ENCODE measurements at places on chromosomes 7 and 10.
A peak's percentile ranks its signal among the peaks of the same experiment; 100 is the strongest.

DNA sequence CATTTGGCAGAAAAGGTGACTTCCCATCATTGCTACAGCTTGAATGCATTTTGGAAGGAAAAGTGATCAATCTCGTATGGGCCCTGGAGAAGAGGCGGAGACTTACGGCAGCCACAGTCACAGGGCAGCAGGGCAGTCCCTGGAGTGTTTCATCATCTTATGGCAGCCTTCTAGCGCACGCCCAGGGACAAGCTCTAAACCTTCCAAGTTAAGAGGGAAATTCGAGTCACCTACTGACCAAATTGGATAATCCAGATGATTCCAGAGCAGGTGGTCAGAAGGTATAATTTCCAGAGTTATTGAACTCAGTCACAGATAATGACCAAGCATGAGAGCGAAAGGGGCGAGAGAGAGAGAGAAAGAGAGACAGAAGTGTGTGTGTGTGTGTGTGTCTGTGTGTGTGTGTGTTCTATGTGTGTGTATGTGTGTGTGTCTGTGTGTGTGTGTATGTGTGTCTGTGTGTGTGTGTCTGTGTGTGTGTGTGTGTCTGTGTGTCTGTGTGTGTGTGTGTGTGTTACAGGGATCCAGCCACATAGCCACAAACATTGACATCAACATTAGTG, 123.7 kb upstream of the ADAM12 start:
- DNase-seq: no peak

DNA sequence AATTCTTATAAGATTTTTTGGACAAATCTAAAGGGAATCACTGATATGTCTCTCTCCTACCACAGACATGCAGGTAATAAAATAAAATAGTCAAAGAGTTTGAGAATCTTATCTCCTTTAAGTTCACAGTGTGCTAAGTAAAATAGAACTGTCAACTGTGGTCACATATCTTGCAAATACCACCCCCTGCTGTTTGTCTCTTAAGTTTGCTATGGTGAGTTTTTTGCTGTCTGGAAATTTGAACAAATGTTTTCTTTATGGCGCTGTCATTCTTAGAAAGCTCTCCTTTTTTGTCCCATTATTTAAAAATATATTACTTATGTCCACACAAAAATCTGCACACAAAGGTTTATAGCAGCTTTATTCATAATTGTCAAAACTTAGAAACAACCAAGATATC, 19.6 kb downstream of the GIMAP5 start:
- DNase-seq: no peak

DNA sequence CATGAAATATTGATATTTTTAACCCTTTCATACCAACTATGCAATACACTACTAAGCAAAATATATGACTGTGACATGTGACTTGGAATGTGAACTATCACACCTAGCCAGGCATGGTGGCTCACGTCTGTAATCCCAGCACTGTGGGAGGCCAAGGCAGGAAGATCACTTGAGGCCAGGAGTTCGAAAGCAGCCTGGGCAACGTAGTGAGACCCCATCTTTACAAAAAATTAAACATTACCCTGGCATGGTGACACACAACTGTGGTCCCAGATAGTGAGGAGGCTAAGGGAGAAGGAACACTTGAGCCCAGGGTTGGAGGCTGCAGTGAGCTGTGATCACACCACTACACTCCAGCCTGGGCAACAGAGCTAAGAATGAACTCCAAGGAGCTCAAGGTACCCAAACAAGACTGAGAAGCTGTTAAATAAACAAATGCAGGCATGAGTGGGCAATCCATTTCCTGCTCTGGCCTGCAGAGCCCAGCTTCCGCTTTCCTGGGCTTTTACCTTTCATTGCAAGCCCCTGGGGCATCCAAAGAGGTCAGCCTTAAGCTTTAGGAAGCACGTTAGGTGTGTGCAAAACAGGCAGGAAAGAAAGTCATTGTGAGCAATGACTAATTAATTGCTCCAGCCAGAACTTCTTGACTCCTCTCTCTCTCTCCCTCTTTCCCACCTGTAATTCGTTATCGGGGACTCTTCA, 162.1 kb upstream of the FOXK1 start:
- DNase-seq: peak; percentile 29

- peak; percentile 27 for DNase-seq
Observed at GRCh38 chr10:24415455-24416125, 206.7 kb downstream of the KIAA1217 start.

DNA sequence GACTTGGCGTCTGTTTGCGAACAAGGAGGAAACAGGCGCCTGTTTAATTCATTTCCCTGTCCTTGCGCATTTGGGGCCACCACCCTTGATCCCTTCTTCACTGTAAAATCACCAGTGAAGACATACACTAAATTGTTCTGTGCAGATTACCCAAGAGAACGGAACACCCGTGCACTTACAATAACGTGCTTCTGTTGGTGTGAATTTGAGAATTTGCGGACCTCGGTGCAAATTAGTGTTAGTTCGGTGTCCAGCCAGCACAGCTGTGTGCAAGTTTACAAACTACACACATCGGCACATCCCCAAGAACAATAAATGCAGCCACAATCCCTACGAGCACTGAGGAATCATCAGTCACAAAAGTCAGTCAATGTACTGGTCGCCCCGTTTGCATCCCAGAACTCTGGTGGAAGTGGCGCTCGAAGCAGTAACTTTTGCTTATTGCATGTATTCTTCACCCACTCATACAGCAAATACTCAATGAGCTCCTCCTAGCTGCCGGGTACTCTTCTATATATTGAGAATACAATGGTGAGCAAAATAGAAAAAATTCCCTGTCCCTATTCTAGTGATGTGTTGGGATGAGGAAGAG, 786 bp upstream of the CNOT4 start:
- DNase-seq: no peak

- no peak for DNase-seq
Observed at GRCh38 chr7:15104411-15105092, 202.0 kb upstream of the DGKB start.

DNA sequence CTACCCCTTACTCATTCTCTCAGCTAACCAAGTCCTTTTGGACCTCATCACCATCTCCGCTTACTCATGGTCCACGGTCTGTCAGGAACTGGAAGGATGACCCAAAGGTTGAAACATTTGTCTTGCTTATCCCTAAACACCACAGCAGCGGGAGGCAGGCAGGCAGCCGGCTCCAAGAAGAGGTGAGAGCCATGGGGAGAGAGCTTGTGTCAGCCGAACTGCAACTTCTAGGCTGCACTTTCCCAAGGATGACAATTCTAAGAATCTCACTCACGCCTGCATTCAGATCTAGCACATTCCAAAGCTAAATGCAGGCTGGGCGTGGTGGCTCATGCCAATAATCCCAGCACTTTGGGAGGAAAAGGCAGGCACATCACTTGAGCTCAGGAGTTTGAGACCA, 86.0 kb downstream of the SPDYE5 start:
- no peak for DNase-seq

- DNase-seq: peak; percentile 70
Observed at GRCh38 chr10:4512671-4513240, 313.3 kb upstream of the AKR1E2 start.

GRCh38 chr10:110277591-110277990, 27.1 kb downstream of the SMNDC1 start:
- DNase-seq: no peak

GRCh38 chr10:33160151-33160550, 174.3 kb downstream of the NRP1 start:
- DNase-seq: no peak

DNA sequence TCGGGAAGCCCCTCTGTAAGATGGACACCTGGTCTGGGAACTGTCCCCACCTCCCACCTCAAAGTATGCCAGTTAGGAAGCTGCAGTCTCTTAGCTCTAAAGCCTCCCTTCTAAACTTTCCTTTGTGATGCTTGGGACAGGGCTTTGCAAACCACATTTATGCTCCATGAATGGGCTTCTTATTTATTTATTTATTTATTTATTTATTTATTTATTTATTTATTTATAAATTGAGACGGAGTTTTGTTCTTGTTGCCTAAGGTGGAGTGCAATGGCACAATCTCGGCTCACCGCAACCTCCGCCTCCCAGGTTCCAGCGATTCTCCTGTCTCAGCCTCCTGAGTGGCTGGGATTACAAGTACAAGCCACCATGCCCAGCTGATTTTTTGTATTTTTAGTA, 1009.4 kb downstream of the TYW1 start:
- DNase-seq: no peak

DNA sequence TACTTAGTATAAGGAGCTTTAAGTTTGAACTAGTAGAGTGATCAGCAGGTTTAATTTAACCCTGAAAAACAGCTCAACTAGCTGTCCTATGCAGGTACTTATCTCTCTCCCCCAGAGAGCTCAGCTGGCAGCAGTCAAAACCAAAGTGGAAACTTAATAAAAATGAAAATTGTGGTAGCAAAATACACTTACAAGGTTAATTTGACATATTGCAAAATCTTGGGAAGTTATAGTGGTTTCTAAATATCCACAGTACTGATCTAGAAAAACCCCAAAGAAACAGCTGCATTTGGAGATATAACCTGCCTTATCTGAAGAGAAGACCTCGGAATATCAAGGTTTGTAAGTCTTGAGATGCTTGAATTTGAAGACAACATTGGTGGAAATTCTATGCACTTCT, 269.2 kb downstream of the RNLS start:
- DNase-seq: no peak

- DNase-seq: no peak
Observed at GRCh38 chr10:132872658-132873057, 69.7 kb downstream of the CFAP46 start.

DNA sequence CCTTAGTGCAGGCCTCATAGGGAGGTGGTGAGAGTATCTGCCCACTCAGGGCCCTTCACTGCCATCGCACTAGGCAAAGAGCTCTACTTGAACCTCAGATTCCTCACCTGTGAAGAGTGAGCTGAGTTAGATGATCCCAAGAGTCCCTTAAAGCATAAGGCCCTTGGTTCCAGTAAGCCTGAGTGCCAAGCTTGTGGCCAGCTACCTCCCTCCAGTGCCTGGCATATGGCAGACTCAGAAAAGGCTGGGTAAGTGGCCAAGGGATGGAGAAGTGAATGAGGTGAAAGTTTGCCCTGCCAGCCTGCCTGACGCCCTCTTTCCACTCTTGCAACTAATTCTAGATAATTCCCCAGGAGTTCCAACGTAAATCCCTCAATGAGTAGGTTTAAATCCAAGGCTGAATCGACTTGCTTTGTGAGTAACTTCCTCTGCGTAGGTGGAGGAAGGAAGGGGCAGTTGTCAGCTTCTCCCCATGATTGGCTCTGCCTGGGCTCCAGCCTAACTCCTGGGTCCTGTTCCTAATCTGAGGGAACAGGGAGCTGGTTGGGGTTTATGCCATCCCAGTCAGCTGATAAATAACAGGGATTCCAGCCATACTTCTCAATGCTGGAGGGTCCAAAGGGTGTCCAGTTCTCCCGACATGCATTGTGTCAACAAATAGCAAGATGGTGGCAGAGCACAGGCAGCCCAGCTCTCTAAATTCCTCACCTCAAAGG, 14.2 kb downstream of the DUSP5 start:
- no peak for DNase-seq

DNA sequence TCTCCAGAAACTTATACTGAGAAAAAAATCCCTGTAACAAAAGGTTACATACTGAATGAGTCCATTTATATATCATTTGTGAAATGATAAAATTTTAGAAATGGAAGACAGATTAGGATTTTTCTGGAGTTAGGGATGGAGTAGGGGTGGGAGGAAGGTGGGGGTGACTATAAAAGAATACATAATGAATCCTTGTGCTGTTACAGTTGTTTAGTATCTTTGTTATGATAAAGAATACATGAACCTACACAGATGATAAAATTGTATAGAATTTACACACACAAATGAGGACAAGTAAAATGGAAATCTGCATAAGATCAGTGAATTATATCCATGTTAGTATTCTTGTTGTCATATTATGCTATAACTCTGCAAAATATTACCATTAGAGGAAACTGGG, 41.7 kb upstream of the CCSER2 start:
- no peak for DNase-seq

GRCh38 chr7:141671705-141672496, 30.1 kb downstream of the DENND11 start:
- DNase-seq: no peak

GRCh38 chr10:79383974-79384606, 36.8 kb downstream of the PPIF start:
- no peak for DNase-seq

GRCh38 chr7:98214811-98215321, 3.6 kb downstream of the BHLHA15 start:
- no peak for DNase-seq

DNA sequence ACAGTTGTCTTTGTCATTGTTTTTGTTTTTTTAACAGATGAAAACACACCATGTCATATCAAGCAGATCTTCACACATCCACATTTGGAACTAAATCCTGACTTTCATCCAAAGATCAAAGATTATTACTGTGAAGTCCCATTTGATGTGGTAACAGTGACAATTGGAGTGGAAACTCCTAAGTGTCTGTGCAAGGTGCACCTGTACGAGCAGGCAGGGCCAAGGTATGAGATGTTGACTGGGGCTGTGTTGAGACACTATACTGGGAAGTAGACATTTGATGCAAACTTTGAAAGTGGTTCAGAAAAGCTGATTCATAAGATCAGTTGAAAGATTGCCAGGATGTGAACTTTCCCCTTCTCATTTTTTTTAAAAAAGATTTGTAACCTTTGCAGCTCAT, 152.3 kb downstream of the CPED1 start:
- DNase-seq: no peak

DNA sequence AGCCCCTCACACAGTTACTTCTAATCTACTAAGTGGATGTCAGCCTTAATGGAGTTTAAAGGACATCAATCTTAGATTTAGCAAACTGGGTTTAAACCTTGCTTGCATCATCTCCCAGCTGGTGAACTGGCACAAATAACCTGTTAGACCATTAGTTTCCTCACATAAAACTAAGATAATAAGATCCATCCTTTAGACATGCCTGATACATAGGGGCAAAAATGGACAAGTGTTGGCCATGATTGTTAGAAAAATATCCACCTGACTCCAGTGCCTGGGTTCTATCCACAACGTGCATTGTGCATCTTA, 439.1 kb downstream of the TNS3 start:
- DNase-seq: no peak

DNA sequence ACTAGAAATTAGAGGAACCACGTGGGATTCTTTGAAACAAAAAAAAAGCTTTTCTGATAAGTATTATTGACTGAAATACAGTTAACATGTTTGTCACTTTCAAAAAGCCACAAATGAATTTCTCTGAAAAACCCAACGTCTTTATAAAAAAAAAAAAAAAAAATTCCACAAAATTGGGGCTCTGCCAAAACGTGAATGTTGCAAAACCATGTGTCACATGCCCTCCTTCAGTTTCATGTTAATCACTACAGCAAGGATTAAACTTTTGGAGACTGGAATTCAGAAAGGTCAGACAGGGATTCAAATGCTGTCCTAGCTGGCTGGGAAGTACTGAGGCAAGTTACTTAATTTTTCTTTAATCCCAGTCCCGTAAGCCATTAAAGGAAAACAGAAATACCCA, 278.0 kb upstream of the KLF14 start:
- DNase-seq: peak; percentile 67

- DNase-seq: peak; percentile 3
Observed at GRCh38 chr10:49164559-49165188, 23.5 kb downstream of the TMEM273 start.

GRCh38 chr10:100303724-100304319, 17.3 kb upstream of the BLOC1S2 start:
- DNase-seq: peak; percentile 15

- DNase-seq: no peak
Observed at GRCh38 chr7:137820677-137821420, 25.9 kb downstream of the DGKI start.
